ENCODE measurements at places on chromosomes 3 and 15. TPM values are rescaled to one million over a fixed set of nuclear protein-coding genes. Genes with fewer than 3 reads are reported as not detected.

The AMT gene
- 1.1 TPM for total RNA-seq

- no peak for DNase-seq
Observed at GRCh38 chr15:100279446-100279845, 62.3 kb downstream of the ADAMTS17 start.

GRCh38 chr3:185656321-185656840 is 70.3 kb downstream of the SENP2 start:
- DNase-seq, result peak; percentile 95

GRCh38 chr15:73028031-73028430 is 24.2 kb upstream of the NEO1 start:
- no peak for DNase-seq

DNA sequence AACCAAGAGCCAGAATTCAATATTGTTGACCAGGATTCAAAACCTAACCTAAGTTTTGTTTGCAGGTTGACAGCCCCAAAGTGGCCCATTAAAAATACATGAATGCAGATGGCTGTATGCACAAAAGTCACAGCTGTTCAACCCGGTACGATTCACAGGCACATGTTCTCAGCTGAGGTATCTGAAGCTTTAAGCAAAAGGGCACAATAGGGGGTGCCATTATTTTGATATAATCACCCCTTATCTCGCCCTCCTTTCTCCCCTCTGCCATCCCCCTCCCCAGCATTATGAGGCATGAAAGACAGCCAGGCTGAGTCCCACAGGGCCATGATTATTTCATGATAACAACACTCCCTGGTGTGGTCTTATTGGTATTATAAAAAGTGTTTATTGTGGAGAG is 264.9 kb downstream of the EBLN2 start:
- no peak for DNase-seq

The SERPINI1 gene
- 2.7 TPM for total RNA-seq

- DNase-seq, result no peak
Observed at GRCh38 chr3:168823466-168823865, 727.7 kb upstream of the GOLIM4 start.

- peak; percentile 80 for DNase-seq
Observed at GRCh38 chr3:11499144-11499543, 144.6 kb downstream of the VGLL4 start.

- DNase-seq, result peak; percentile 29
Observed at GRCh38 chr15:100905850-100906249, 13.3 kb upstream of the LRRK1 start.

The BBX gene
- total RNA-seq, result 63.4 TPM

- no peak for DNase-seq
Observed at GRCh38 chr15:49720261-49720660, 99.4 kb downstream of the DTWD1 start.

DNA sequence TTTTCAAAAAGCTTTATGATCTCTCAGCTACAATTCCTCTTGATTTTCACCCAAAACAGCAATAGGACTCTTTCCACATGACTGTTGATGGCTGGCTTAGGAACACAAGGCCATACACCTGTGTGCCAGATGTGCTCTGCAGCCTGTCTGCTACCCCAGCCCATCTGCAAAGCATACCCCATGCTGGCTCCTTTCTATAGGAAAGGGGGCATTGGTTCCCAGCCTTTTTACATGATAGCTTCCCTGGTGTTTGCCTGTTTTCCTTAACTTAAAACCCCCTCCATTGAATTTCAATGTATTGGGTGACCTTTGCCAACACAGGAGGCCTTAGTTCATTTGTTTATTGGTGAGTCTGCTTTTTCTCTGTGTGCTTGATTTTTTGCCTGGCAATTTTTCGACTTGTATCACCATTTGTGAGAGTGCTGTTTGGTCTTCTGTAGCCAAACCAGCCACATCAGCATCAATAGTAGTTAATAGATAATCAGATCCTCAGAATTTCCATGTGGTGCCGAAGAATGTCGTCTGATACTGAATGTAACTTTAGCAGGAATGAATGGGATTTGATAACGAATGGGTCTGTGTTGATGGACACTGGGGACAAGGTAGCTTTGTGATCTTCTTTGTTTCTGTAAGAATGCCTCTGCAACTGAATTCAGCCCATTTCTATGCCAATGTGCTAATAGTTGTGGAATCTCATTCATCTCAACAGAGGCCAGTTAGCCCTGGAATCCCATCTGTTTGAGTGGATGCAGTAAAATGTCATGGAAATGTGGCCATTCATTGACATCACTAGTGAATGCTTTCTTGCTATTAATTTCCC is 272.2 kb upstream of the RARB start:
- no peak for DNase-seq

GRCh38 chr3:187361835-187362234 is 6.3 kb upstream of the RTP4 start:
- DNase-seq, result no peak

The CIB2 gene
- 1.5 TPM for total RNA-seq

GRCh38 chr3:188319569-188319968 is 165.6 kb downstream of the LPP start:
- DNase-seq, result peak; percentile 21

The VIPR1 gene
- not detected for total RNA-seq

GRCh38 chr3:32872487-32873382 is 54.9 kb downstream of the TRIM71 start:
- no peak for DNase-seq

All from osteoblast (primary cell).